Neural crest cell (in vitro differentiated cells): ENCODE measurements at places on chromosomes 3 and 15. TPM values are rescaled to one million over a fixed set of nuclear protein-coding genes. Genes with fewer than 3 reads are reported as not detected.

- no peak for DNase-seq
Observed at GRCh38 chr15:83657549-83657948, 3.6 kb downstream of the ADAMTSL3 start.

GRCh38 chr3:168104361-168104760 is 8.6 kb upstream of the GOLIM4 start:
- no peak for DNase-seq

DNA sequence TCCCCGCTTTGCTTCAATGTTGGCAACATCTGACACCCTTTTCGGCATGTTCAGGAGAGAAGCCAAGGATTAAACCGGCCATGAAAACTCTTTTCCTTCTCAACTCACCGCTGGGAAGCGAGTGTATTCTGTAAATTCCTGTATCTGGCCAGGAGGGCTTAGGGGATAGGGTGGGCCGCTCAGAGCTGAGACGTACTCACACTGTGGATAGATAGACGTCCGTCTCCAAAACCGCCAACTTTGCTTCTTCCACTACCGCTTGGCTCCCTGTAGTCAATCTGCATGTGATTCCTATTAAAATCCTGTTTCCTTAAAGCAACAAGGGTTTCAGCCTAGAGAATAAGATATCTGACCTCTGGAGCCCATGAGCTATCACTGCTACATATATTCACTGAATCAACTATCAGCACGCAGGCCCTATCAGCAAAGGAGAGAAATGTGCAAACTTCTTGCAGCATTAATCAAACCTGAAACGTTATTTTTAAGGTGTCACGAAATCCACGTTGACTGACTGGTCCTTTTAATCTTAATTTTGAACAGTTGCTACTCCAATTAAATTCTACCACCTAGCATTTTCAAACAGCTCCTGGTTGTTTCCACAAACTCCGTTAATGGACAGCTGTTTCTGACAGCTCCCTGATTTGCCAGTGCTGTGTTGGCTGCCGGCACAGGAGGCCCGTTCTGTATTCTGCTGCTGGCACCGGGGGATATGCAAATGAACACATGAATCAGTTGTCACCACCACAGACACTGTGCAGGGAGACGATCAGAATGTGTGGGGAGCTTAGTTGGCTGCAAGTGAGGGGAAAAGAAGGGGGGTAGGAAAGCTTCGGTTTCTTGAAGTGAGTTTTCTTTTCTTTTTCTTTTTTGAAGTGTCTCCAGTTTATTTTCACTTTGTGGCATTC is 438.9 kb upstream of the ARRDC4 start:
- peak; percentile 6 for DNase-seq

DNA sequence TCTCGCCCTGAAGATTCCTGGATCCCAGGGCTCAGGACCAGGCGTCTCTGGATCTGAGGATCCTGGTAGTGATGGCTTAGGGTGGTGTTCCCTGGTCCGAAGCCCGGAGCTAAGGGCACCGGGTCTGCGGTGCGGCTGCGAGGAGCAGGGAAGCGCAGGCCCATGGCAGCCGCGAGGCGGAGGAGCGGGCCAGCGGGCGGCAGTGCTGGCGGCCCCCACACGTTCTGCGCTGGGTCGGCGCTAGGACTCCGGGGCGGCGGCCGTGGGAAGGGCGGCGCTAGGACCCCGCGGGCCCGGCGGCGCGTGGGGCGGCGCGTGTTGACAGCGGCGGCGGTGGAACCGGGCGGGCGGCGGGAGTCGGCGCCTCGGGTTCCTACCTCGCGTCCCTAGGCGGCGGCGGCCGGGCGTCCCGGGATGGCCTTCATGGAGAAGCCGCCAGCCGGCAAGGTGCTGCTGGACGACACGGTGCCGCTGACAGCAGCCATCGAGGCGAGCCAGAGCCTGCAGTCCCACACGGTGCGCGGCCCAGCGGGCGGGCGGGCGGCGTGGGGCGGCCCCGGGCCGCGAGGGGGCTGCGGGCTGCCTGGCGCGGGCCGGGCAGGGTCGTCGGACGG is at the start of gene PXK:
Gene PXK, plus strand, starts transcription at position 318 of the 614 bp plus-strand sequence. Its CDS starts 97 bp downstream, at position 415.
- DNase-seq: peak; percentile 58

GRCh38 chr3:24156466-24156865 is 211.4 kb downstream of the NR1D2 start:
- DNase-seq: no peak

DNA sequence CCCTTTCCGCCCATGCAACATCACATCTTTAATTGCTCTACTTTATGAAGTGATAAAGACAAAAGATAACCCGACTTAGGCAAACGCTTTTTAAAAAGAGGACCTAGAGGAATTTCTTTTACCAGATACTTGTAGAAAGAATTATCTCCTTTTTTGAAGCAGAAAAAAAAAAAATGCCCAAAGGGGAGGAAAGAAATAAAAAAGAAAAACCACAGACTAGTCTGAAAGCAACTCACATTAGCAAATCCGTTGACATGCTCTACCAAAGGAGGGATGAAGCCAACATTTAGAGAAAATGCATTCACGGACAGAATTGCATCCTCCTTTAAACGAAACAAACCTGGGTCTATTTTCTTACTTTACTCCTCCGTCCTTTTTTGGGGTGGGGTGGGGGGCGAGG is 213.6 kb downstream of the MEIS2 start:
- DNase-seq: no peak

DNA sequence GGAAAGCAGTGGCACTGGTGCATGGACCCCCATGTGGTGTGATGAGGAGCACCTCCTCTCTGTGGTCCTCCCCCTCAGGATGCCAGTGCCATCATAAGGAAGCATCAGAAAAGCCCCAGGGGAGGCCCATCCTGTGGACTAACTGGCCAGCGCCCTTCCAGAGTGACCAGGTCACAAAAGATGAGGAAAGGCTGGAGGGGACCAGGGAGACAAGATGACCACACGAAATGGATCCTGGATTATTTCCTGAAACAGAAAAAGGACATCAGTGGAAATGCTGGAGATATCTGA is 56.4 kb downstream of the TPRA1 start:
- no peak for DNase-seq

GRCh38 chr3:187210545-187211327 is 13.4 kb downstream of the RTP1 start:
- no peak for DNase-seq

GRCh38 chr15:73318463-73319351 is 50.1 kb downstream of the HCN4 start:
- peak; percentile 56 for DNase-seq

DNA sequence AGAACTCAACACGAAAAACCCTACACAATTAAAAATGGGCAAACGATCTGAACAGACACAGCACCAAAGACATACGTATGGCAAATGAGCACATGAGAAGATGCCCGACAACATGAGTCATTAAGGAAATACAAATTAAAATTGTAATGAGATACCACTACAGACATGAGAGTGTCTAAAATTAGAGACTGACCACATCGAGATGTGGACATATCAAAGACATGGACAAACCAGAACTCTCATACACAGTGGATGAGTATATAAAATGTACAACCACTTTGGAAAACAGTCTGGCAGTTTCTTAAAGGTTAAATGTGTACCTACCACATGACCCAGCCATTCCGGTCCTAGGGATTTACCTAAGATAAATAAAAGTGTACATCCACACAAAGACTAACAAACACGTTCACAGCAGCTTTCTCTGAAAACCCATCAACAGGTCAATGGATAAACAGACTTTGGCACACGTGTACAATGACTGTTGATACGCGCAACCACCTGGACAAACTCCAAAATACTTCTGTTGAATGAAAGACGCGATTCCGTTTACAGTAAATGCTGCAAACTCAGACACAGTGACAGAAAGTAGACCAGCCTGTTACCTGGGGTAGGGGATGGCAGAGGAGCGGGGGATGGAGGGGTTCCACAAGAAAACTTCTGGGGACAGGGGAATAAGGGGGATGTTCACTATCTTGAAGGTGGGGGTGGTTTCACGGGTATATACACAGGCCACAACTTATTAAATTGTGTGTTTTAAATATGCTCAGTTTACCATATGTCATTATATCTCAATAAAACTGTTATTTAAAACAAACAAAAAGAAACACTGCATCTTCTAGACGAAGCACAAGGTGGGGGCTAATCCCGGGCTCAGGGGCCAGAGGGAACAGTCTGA is 2.1 kb downstream of the TNK2 start:
- DNase-seq: no peak

GRCh38 chr15:27844018-27844666 is 255.0 kb downstream of the OCA2 start:
- DNase-seq: no peak

GRCh38 chr3:123383091-123384053 is 65.5 kb downstream of the ADCY5 start:
- no peak for DNase-seq

- DNase-seq: no peak
Observed at GRCh38 chr3:178465260-178466180, 70.7 kb upstream of the KCNMB2 start.

GRCh38 chr3:155891321-155891720 is 20.9 kb downstream of the GMPS start:
- DNase-seq: no peak

DNA sequence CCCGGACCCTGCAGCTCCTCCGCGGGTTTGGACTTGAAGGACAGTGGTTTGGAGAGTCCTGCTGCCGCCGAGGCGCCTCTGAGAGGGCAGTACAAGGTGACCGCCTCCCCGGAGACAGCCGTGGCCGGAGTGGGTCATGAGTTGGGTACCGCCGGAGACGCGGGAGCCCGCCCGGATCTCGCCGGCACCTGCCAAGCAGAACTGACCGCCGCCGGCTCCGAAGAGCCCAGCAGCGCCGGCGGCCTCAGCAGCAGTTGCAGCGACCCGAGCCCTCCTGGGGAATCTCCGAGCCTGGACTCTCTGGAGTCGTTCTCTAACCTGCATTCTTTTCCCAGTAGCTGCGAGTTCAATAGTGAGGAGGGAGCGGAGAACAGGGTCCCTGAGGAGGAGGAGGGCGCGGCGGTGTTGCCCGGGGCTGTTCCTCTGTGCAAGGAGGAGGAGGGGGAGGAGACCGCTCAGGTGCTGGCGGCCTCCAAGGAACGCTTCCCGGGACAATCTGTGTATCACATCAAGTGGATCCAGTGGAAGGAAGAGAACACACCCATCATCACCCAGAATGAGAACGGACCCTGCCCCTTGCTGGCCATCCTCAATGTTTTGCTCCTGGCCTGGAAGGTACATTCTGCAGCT is 634 bp downstream of the MINDY2 start:
- DNase-seq: peak; percentile 24

GRCh38 chr3:188303286-188303799 is 149.4 kb downstream of the LPP start:
- no peak for DNase-seq

GRCh38 chr3:20668411-20668810 is 482.4 kb upstream of the SGO1 start:
- no peak for DNase-seq

GRCh38 chr3:30073040-30073439 is 533.4 kb upstream of the TGFBR2 start:
- no peak for DNase-seq

GRCh38 chr3:195582947-195583346 is 793 bp downstream of the APOD start:
- DNase-seq: no peak

DNA sequence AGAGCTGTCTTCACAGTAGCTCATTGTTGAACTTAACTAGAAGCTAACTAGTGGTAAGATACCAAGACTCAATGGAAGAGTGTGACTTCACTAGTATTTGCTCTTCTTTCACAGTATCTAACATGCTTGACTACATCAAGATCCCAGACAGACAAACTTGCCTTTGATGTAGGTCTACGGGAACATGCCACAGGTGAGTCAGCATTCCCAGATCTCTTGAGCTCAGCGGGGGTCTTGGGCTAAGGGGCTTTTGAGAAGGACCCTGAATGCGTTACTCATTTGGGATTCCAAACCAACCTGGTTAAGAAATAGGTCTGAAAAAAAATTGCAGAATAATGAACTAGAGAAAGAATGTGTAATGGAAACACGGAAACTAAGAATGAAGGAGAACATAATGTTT is 222.4 kb downstream of the RYR3 start:
- DNase-seq: no peak

DNA sequence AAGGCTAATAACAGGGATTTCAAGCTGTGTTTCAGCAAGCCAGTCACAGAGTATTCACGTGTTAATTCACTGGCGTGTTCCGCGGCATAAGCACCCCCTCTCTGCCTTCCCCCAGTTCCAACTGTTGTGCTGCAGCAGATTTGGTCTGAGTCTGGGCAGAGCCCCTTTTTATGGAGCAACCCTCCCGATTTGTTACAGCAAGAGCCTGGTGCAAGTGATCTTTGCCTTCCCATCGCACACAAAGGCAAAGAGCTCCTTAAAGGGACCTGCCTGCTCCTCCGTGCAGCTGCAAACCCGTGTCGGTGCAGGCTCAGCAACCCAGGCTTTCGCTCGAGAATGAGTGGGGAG is 170.5 kb downstream of the KCNAB1 start:
- no peak for DNase-seq

Gene ALDH1A3
- total RNA-seq: 8.0 and 9.2 TPM in 2 replicates

Gene SLITRK3
- 0.51 and 1.4 TPM in 2 replicates for total RNA-seq

Gene SPINK8
- total RNA-seq: not detected in 2 replicates

Gene IL5RA
- not detected in 2 replicates for total RNA-seq

Gene PPP1R14D
- total RNA-seq: not detected in 2 replicates

Gene C2CD4A
- not detected in 2 replicates for total RNA-seq
